CD4-positive, alpha-beta T cell treated with Interleukin-6 at 100 ng/mL for 8 hours (primary cell): ENCODE measurements at places on chromosomes 5 and 9.
A peak's percentile ranks its signal among the peaks of the same experiment; 100 is the strongest.

DNA sequence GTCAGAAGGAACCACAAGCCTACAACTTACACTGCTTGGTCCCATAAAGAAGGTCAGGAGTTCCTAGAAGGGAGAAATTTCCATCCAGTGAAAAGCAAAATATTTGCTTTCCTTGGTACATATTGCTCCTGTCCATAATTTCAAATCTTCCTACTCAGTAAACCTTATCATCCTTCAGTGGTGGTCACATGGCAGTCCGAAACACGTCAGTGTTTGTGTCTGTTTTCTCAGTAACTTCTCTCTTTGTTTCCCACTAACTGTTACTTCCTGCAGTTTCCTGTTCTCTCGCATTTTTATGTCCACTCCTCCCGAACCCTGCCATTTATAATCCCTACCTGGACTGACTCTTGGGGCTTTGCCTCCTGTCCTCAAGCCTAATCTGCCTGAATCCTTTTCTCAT is 129.1 kb downstream of the FANCC start:
- DNase-seq: no peak

- peak; percentile 66 for DNase-seq
Measured at GRCh38 chr9:133619791-133620190, 10.6 kb upstream of the FAM163B start.

- no peak for DNase-seq
Measured at GRCh38 chr9:136940526-136941230, 3.9 kb downstream of the FBXW5 start.

GRCh38 chr5:96896806-96897205 is 20.5 kb downstream of the ERAP2 start:
- DNase-seq: no peak

DNA sequence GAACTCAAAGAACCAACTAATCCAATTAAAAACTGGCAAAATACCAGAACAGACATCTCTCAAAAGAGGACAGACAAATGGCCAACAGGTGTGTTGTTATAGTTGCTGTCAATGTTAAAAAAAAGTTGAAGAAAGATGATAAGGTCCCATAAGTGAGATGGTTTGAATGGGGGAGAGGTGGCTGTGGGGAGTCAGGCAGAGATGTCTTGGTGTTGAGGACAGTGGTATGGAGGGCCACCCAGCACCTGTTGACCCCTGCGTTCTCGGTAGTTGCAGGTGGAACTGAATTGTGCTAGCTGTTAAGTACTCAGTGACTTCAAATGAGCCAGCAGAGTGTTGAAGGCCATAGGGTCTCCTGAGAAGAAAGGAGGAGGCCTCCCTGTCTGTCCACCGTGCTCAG is 55.9 kb upstream of the PITX1 start:
- DNase-seq: no peak

GRCh38 chr5:180103487-180104167 is 32.1 kb upstream of the RNF130 start:
- DNase-seq: no peak

DNA sequence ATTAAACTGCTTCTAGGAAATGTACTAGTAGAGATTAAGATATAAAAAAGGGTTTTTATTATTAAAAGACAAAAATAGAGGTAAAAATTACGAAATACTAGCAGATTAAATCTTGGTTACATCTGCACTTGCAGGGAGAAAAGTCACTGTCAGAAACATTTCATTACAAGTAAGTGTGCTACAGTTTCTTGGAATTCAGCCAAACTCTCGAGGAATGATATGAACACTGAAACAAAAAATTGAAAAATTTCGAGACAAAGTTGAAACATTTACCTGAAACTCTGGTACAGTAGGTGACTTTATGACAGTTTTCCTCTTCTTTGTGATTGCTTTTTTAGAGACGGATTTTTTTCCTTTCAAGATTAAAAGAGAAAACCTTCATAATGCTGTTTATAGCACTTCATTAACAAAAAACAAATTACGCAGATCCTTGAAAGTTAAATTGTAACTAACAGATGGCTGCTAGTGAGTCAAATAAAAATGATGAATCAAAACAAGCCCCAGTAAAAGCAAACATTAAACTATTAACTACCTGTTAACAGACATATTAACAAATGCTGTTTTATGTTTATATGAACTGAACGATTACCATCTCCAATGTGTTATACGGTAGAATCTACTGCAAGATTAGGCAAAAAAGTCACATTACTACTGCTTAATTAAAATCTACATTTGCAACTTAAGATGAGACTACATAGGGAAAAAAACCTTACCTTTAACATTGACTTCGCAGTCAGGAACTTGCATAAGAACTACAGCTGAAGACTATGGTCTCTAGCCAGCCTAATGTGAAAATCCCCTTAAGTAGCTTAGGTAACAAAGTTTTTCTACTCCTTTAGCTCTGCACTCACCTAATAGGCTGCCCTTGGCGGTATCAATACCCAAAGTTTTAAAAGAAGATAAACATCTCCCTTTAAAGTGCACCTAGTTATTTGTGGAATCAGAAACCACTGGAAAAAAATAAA is 61.4 kb downstream of the RANBP6 start:
- DNase-seq: no peak

DNA sequence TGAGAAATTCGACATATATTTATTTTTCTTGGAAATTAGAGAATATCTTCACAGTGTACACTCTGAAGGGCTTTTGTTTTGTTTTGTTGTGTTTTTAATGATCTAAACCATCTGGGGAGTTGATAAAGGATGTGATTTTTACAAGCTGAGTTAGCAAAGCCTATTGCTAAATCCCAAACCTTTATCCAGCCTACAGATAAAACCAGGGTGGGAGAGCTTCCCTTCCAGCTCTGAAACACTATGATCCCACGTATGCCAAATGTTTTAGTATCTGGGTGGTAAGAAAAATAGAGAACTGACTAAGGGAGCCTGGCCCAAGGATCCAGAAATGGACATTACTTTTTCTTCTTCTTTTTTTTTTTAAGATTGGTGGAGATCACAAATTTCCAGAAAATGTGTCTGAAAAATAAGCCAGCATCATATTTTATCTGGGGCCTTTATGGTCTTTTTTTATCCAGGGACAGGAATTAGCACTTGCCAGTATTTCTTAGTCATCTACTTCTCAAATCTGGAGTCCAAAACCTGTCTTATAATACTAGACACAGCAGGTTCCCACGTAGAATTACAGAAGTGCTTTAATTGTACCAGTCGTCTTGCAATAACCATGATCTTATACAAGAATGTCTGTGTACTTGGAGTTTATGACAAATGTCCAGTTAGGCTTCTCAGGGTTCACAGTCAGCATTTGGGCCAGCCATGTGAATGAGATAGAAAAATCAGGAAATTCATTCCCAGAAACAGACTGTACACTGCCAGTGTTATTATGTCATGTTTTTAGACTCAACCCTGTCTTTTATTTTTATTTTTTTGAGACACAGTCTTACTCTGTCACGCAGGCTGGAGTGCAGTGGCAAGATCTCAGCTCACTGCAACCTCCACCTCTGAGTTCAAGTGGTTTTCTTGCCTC is 290.8 kb upstream of the MPDZ start:
- no peak for DNase-seq

DNA sequence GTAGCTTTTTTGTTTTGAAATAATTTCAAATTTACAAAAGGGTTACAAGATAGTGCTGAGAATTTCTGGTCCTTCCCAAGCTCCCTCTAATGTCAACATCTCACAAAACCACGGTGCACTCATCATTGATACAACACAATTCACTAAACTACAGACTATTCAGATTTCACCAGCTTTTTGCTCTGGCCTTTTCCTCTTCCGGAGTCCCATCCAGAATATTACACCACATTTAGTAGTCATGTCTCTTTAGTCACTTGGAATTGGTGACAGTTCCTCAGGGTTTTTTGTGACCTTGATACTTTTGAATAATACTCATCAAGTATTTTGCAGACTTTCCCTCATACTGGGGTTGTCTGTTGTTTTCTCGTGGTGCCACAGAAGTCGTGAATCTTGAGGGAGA is 484.0 kb downstream of the GADD45G start:
- no peak for DNase-seq

GRCh38 chr9:130235558-130236435 is 29.8 kb upstream of the HMCN2 start:
- DNase-seq: peak; percentile 63

- DNase-seq: no peak
Measured at GRCh38 chr9:74940600-74940999, 12.1 kb downstream of the C9orf40 start.

- no peak for DNase-seq
Measured at GRCh38 chr5:67257500-67257899, 60.9 kb upstream of the CD180 start.

DNA sequence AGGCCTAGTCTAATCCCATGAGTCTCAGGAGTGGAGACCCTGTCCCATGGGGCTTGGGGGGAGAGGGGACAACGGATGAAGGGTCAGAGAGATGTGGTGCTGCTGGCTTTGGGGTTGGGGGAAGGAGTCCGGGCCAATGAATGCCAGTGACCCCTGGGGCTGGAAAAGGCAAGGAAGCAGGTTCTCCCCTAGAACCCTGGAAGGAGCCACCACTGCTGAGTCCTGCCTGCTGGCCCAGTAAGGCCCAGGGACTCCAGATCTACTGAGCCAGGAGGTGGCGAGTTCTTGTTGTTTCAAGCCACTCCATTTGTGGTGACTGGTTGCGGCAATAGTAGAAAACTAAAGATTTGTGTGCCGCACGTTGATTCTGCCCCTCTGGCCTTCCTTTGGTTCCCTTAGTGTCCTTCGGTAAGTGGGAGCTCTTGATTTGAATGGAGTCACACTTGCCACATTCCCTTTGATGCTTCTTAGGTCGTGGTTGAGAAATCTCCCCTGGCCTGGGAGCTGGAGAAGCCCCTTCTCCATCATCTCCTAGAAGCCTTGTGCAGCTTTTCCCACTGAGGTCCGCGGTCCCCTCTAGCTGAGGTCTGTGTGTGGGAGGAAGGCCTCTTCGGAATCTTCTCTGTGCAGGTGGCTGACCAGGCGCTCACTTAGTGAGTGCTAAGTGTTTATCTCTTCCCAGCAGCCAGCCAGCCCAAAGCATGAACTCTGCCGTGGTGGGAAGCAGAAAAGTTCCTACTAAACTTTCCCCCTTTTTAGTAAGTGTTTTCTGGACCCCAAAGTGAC is 9.0 kb downstream of the FCN1 start:
- DNase-seq: no peak

DNA sequence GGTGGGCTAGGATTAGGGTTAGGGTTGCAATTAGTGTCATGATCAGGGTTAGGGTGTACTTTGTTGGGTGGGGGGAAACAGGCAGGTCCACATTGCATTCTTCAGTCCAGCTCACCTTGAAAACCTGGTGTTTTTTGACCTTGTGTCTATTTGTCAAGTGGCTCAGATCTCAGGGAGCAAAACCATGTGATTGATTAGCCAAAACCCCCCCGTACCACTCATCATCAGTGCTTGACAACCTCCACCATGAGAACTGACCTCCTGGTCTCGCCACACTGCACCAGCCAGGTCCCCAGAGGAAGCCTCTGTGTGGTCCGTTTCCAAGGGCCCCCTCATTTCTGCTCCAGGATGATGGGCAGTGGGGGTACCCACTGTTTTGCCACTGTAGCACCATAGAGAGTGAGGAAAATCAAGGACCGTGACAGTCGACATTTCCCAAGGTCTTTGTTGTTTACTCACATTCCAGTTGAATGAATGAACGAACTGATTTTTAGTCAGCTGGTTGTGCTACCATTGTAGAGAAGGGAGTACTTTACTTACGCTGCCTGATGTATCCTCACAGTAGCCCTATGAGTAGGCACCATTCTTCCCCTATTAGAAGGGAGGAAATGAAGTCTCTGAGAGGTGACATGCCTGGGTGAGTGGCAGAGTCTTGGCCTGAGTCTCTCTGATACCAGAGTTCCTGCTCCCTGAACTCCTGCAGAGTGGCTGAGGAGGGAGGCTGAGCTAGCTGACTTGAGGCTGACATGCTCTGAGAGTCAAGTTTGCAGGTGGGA is 84.8 kb downstream of the RAD23B start:
- DNase-seq: no peak

- no peak for DNase-seq
Measured at GRCh38 chr9:6418764-6419163, 5.8 kb downstream of the UHRF2 start.

- no peak for DNase-seq
Measured at GRCh38 chr5:43634621-43635020, 31.6 kb downstream of the NNT start.

GRCh38 chr9:117153021-117153420 is 261.8 kb downstream of the ASTN2 start:
- no peak for DNase-seq

DNA sequence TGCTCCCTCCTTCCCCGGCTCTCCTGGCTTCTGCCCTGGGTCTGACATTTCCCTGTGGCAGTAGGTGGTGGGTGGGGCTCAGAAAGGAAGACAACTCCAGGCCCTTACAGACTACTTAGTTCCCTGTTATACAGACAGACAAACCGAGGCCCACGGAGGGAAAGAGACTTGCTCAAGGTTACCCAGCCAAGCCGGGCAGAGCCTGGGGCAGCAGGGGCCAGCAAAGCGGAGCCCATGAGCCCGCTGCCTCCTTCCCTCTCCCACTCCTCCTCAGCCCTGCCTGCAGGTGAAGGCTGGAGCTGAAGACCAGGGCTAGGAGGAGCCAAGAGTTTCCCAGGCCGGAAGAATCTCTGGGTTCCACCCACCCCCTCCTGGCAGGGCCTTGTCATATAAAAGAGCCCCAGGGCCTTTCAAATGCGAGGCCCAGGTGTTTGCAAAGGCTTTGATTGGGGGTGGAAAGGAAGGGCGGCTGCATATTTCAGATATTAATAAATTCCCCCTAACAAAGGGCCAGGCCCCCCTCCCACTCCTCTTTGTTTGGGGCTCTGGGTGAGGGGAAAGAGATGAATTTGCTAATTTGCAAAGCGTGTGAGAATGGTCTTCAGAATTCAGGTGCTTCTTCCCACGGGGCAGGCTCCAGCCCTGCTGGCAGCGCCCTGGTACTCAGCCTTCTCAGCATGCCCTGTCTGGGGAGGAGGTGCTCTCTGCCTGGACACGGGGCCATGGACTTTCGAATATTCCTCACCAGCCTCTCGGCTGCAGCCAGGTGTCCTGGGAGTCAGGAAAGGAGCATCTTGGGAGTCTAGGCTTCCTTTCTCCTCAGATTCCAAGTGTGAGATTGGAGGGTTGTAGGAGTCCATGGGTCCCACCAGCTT is 21.5 kb downstream of the SLC6A7 start:
- DNase-seq: no peak

DNA sequence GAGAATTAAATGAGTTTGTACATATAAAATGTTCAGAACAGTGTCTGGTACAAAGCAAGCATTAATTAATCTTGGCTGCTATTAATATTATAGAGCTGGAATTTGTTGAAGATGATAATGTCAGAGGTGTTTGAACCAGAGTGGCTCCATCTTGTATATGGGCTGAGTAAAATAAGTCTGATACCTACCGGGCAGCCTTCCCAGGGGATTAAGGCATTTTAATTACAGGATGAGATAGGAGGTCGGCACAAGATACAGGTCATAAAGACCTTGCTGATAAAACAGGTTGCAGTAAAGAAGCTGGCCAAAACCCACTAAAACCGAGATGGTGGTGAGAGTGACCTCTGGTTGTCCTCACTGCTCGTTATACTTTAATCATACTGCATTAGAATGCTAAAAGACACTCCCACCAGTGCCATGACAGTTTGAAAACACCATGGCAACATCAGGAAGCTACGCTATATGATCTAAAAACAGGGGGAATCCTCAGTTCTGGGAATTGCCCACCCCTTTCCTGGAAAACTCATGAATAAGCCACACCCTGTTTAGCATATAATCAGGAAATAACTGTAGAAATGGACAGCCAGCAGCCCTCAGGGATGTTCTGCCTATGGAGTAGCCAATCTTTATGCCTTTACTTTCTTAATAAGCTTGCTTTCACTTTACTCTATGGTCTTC is 90.2 kb downstream of the PLK2 start:
- DNase-seq: no peak

- no peak for DNase-seq
Measured at GRCh38 chr9:123235448-123235847, 32.9 kb downstream of the STRBP start.

GRCh38 chr5:3537942-3538341 is 57.7 kb upstream of the IRX1 start:
- no peak for DNase-seq
